Esophagus squamous epithelium (tissue), 5 donors: ENCODE measurements at places on chromosomes 3 and 15.

GRCh38 chr3:11559816-11560633 is 83.7 kb downstream of the VGLL4 start:
- DNase-seq, result no peak

- no peak for DNase-seq
Measured at GRCh38 chr3:39125841-39126500, 18.5 kb downstream of the TTC21A start.

DNA sequence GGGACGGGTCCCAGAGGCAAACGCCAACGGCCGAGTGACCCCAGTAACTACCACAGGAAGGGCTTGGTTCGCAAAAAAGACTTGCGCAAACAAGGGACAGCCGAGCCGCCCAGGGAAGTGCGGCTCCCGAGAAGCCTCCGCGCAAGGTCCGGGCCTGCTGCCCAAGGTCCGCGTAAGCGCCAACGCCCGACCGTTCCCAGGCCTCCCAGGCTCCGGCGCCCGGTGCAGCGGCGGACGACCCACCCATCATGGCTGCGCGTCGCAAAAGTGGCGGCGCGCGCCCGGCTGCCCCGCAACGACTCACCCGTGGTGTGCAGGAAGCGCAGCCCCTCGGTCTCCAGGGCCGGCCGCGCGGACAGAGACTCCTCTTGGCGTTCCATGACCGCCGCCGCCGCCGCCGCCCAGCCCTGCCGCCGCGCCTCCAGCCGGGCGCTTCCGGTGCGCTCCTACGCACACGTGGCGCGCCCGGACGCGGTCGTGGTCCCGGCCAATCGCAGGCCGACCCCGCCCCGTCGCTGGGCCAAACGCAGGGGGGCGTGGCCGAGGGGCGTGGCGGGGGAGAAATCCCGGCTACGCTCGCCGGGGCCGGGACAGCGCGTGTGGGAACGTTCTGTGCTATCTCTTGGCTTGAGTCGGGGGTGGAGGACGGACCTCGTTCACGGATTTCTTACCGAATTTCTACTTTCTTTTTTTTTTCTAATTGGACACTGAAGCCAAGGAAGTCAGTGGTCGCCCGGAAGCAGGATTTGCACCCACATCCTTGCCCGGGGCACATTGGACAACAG is at the start of gene SELENOS:
TSS of gene SELENOS (minus strand) at position 448 of the 785 bp plus-strand sequence. CDS start at position 380, 68 bp downstream.
- peak; percentile 29 for DNase-seq

DNA sequence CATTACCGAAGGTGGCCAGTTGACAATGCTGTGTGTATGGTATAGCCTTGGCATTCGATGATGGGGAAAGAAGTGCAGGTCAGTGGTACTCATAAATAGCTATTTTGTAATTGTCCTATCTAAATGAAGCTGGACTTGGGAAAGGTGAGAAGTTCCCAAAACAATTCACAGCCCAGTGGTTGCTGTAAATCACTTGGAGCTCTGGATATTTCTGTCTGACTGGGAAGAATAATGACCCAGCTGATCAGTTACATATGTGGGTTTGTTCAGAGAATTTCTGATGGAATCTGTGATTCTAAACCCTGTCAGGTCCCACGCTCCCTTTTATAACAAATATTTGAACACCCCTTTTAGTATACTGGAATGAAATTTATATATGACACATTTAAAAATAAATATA is 133.9 kb upstream of the PFN2 start:
- no peak for DNase-seq

- DNase-seq, result no peak
Measured at GRCh38 chr3:81198216-81198615, 563.2 kb downstream of the GBE1 start.
